ENCODE measurements at places on chromosomes 6 and 20.
A peak's percentile ranks its signal among the peaks of the same experiment; 100 is the strongest.

DNA sequence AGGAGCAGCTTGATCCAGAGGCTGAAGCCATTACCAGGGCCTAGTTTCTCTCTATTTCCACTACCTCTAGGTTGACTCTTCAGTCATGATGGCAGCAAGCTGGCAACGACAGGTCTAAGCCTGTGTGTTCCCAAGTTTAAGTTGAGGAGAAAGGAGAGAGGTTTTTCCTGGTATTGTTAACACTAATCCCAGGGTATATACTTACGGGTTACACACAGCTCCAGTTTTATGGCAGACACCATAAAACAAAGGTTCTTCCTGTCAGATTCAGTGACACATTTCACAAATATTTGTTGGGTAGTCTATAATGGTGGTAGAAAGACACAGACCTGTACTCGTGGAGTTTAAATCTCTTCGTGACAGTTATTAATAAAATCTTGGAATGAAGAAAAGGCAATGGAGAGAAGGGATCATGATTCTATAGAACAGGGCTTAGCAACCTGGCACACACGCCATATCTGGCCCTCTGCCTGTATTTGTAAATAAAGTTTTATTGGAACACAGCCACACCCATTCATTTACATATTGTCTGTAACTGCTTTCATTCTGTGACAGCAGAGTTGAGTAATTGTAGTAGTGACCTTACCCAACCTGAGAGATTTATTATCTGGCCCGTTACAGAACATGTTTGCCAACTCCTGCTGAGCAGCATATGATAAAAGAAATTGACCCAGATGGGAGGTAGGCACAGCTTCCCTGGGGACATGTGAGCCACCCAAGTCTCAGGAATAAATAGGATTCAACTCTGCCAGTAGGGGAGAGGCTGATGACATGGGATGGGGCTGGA lies 323.3 kb downstream of the CDH4 start:
- no peak for DNase-seq

GRCh38 chr6:45706319-45706718 lies 309.3 kb downstream of the CLIC5 start:
- DNase-seq, result no peak

GRCh38 chr6:11665604-11666326 lies 112.8 kb downstream of the ADTRP start:
- no peak for DNase-seq

DNA sequence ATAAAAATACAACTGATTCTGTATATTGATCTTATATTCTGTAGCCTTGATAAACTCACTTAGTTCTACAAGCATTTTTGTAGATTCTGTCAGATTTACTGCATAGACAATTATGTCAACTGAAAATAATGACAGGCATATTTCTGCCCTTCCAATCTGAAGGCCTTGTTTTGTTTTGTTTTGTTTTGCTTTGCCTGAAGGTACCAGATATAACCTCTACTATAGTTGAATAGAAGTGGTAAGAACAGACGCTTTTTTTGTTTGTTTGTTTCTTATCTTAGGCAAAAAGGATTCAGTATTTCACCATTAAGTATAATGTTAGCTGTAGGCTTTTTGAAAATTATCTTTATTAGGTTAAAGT lies 64.6 kb upstream of the RSPO3 start:
- no peak for DNase-seq

DNA sequence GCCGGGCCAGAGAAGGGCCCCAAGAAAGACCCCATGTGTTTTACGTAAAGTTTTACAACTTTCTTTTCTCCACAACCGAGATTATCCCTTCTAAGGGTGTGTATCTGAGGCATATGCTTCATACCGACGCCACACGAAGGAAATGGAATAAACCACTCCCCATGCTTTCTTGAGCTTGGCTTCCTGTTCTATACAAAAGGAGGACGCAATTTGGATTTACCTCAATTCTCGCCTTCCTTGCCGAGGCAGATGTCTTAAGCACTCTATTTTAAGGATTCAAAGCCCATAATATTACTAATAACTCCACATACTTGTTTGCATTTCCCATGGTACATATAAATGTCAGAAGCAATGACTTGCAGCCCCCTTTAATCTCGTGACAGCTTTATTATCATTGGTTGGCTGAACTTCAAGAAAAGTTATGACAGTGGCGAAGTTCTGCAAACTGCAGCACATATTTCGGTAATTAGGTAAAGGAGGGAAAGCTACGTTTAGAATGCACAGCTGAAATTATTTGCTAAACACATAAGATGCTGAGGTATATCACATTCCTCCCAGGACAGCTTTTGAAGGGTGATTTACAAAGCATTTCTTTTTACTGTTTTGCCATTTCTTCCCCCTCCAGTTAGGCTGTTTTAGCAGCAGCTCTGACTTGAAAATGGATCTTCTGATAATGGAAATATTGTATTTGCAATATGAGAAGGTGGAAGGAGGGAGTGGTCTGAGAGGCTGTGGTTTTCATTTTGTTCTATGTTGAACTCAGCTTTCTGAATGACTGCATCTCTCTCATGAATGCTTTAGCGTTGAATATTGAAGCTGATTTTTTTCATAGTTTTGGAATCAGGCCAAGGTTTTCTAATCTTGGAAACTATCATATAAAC lies 330.5 kb downstream of the EPHA7 start:
- no peak for DNase-seq

- DNase-seq, result no peak
These were observed 2.1 kb upstream of the TRERF1 start for GRCh38 chr6:42453654-42454427.

DNA sequence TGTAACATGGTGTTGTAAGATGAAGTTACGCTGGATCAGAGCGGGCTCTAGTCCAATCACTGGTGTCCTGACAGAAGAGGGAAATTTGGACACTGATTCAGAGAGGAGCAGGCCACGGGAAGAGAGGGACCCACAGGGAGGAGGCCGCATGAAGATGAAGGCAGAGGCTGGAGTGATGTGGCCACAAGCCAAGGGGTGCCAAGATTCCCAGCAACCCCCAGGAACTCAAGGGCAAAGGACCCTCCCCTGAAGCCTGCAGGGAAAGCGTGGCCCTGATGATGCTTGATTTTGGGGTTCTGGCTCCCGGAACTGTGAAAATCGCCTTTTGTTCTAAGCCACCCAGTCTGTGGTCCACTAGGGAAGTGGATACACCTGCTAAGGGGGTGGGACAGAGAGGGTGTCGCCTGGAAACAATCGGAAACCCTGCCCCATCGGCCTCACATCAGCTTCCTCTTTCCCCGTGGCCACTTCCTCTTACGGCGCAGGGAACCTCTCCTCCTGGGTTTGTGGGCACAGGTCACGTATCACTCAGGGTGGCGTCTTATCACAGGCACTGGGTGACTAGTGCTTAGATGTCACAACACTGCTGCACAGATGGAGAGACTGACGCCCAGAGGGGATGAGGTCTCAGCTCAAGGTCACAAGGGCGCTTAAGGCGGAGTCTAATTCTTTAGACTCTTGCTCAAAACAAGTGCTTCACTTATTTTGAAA lies 58.0 kb downstream of the SULF2 start:
- DNase-seq, result peak; percentile 21

GRCh38 chr6:135395136-135395535 lies 102.4 kb downstream of the AHI1 start:
- DNase-seq, result no peak

DNA sequence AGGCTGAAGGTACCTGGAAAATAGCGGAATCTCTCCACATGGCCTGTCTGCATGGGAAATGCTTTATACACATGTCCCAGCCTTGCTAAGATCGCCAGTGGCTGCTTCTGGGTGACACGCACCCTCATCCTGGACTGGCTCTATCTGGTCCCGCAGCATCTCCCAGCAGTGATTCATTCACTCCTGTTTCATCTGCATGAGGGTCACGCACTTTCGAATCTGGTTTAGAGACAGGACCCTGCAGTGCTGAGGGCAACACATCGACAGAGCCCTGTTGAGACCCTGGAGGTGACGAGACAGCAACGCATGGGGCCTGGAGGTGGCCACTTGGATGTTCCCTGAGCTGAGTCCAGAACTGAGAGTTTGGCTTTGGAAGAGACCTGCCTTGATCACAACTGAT lies 136.5 kb downstream of the SMOC2 start:
- no peak for DNase-seq

GRCh38 chr6:19035461-19036195 lies 648.5 kb downstream of the RNF144B start:
- DNase-seq, result no peak

DNA sequence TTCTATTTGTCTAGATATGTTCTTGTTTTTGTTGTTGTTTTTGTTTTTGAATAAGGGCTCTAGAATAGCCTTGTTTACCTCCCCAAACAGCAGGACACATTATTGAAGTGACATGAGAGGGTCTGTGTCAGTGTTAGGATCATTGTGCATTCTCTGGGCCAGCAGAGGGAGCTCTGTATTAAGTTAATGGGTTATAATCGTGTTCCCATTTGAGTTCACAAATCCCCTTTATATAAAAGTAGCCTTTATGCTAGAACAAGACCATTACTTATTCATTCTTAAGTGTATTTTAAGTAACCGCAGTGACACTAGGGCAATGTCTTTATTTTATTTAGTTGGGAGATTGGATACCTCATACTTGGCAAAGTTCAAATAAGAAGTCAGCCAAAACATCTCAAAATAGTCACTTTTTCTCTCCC lies 44.8 kb downstream of the STK4 start:
- DNase-seq, result no peak

DNA sequence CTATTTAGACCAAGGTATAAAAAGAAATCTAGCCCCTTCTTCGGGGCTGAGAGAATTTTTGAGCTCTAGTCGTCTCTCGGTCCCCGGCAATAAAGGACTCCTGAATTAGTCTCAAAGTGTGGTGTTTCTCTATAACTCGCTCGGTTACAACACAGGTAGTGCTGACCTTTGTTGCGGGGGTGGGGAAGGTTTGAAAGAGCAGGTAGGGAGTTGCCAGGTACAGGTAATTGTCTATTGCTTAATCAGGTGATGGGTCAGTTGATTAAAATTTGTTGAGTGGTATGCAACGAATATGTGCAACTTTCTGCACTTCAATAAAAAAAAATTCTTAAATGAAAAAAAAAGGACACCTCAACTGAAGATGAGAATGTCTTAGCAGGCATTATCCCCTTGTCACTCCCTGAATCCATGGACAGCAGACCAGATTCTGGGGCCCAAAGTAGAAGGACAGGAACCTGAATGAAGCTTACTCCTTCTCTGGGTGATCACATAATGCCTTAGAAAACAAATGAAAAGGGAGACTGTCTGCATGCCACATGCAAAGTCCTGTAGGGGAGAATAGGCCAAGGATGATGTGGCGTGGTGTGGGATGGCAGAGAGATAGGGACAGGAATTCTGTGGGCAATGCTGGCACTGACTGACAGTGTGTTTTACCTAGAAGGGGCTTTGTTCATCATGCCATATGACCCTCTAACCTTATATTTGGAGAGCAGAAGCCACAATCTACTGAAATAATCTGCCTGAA lies 157.6 kb upstream of the OLIG3 start:
- DNase-seq, result no peak

- DNase-seq, result no peak
These were observed 50.1 kb downstream of the FOXC1 start for GRCh38 chr6:1659816-1660215.
